Activated T-cell treated with anti-CD3 and anti-CD28 coated beads for 1 hour (primary cell): ENCODE measurements at places on chromosomes 3 and 15.

- peak; percentile 80 for DNase-seq
Measured at GRCh38 chr15:92820236-92821021, 79.7 kb upstream of the CHD2 start.

DNA sequence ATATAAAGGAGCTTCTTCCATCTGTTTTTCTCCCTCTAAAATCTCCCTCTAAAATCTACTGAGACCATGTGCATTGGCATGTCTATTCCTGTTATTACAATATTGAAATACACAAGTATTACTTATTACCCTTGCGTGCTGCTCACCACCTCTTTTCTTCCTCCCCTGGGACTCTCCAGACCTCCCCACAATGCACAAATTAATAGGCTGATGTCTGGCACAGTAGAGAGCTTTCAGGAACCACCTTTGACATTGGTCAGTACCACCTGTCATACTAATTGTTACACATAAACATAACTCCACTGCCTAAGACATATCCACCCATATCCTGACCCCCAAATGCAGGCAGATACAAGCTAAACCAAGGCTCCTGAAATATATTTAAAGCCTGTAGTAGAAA, 722.6 kb downstream of the FHIT start:
- DNase-seq: no peak

DNA sequence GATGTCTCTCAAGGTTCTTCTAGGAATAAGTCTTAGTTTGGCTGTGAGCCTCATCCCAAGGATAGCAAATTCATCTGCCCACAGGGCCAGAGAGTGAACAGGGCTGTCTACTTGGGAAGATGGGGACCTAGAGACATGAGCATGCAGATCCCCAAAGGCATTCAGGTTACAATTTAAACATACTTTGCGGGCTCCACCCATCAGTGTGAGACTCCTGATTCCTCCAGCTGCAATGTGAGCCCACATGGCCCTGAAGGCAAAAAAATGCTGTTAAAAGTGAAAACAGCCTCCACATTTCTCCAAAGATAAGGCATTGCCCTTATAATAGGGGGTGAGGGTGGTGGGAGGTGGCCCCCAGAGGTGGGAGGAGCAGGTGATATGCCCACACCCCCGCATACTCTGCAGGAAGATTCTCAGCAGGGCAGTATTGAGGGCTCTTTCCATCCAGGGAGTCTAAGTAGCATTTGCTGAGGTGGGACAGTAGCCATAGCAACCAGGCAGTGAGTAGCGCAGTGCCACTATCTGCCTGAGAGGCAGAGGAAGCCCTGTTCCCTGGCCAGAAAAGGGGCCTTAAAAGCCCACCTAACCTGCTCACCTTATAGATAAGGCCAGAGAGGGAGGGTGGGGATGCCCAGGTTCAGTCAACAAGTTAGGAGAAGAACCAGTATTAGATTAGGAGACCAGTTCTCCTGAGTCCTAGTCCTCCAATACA, 31.2 kb downstream of the TGM4 start:
- no peak for DNase-seq

DNA sequence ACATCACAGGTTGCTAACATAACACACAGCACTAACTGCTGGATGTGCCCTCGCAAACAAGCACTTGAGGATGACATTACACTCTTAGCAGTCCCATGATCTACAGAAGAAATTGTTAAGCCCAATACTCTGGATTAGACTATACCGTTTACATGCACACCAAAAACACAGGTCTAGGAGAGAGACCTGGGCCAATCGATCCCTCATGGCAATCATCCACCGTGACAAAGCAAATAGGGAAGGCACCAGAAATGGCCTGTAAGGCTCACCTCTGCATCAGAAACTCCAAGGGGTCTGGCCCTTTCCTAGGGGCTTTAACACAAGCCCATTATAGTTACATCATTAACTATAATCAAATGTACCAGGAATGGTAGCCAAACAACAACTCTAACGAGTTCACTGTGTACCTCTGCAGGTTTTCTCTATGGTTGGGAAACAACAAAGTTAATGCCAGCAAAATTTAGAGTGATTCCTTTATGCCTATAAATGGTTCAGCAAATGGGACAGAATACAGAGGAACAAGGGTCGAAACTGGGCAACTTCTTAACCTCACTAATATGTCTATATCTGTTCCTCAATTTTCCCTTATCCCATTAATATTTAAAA, 18.5 kb downstream of the TRANK1 start:
- no peak for DNase-seq

DNA sequence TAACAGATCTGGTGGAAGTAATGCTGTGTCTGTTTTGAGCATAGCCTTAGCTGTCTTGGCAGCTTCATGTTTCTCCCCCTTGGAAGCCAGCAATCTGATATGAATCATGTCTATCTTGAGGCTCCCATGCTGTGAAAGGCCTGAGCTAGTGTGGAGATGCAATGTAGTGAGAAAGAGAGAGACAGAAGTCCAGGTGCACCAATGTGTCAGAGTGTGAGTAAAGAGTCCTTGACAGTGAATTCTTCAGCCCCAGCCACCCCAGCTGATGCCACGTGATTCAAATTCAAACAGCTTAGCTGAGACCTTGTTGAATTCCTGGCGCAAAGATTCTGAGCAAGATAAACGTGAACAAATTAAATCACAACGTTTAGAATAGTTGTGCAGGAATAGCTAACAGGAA, 704.2 kb downstream of the EDEM1 start:
- DNase-seq: no peak

- no peak for DNase-seq
Measured at GRCh38 chr3:168968609-168969008, 694.9 kb downstream of the MECOM start.

DNA sequence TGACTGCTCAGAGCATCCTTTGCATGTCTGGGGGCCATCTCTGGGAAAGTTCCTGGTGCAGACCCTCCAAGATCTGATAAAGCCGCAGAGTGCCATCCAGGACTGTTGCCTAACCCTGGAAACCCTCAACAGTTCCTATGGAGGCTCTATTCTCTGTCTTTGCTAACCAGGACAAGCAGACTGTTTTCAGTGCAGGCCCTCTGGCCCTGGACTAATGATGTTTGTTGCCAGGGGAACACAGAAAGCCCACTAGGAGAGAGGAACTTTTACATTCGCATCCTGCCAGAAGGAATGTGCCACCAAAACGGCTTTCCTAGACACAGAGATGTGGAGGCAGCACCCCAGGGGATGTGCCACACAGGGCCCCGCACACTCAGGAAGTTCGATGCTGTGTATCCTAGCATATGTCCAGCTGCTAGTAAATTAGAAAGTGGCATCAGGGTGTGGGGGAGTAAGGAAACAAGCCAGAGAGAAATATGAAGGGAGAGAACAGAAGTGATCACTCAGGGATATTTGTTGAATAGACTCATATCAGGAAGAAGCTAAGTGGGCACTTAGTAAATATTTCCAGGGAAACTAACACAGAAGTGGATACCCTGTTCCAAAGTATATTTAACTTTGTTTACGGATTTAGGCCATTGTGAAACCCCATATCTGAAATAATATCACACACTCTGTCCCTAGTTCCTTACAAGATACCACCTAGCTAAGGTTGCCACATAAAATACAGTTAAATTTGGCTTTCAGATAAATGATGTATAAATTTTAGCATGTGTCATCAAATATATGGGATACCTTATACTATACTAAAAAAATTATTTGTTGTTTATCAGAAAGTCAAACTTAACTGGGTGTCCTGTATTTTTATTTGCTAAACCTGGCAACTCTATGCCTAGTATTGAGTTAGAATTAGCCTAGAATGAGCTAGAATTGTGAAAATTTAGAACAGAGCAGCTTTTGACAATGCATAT, 29.9 kb upstream of the TMOD3 start:
- no peak for DNase-seq

DNA sequence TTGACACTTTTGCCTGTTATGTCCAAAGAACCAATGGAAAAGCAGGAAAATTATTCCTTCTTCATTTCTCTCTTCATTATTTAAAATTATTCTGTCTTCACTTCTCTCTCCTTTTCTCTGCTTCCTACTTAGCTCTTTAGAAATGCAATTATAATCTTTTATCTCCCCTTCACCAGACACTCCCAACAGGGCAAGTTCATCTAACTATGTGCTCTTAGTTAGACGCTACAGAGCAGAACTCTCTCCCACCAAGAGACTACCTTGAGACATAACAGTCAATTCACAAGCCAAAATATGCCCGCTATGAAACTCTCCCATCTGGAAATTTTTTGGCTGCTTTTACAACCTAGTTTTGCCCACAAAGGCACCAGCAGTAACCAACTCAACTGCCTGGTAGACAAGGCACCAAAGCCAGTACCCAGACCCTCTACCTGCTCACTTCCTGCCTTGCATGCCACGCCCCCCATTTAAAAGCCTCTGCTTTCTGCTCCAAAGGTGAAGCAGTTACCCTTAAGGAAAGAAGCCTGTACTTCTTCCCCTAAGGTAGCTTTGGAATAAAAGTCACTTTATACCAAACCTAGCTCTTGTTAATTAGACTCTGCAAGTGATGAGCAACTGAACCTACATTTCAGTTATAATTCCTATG, 28.1 kb downstream of the CCRL2 start:
- no peak for DNase-seq

DNA sequence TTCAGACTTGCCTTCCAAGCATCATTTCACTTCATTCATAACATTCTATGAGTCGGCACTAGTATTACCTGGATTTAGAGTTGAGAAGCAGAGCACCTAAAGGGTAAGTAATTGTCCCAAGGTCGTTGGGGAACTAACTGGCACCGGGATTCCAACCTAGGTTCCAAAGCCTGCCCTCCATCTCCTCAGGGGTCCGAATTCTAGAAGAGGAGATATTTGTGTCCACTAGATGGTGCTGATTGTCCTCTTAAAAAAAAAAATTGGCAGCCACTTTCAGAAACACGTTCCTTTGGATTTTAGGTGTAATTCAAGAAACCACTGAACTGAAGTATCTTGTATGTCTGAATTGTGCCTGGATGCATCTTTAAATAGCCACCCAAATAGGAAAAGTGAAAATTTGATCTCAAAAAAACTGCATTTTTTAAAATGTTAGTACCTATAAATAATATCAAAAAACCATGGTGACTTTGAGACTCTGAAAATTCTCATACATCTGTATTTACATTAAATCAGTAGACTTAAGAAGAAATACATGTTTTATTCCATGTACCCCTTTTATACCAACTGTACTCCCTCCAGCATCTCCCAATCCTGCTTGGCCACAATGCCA, 3.9 kb upstream of the FSIP1 start:
- no peak for DNase-seq
